SJSA1 (cell line): ENCODE measurements at places on chromosomes 2 and 18.

- DNase-seq = no peak
Measured at GRCh38 chr2:241214766-241215165, 26.3 kb downstream of the ANO7 start.

DNA sequence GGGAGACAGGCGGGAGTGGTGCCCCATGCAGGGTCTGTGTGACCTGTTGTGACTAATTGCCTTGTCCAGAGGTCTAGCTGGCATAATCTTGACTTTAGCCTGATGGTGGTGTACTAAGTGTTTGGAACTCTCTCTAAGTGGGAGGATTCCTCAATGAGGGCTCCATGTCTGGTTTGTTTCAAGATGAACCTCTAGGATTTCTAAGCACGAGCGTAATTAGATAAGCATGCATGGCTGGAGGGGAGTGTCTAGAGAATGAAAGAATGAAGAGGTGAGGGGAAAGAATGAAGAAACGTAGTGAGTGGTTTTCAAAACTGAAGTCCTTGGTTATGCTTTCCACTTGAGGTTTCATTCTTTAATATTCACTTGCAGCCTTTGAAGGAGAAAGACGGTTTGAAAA is 833.2 kb upstream of the GYPC start:
- no peak for DNase-seq

- no peak for DNase-seq
Measured at GRCh38 chr2:105861200-105861599, 116.5 kb downstream of the NCK2 start.

- DNase-seq = no peak
Measured at GRCh38 chr2:25419678-25420242, 78.0 kb upstream of the DNMT3A start.

DNA sequence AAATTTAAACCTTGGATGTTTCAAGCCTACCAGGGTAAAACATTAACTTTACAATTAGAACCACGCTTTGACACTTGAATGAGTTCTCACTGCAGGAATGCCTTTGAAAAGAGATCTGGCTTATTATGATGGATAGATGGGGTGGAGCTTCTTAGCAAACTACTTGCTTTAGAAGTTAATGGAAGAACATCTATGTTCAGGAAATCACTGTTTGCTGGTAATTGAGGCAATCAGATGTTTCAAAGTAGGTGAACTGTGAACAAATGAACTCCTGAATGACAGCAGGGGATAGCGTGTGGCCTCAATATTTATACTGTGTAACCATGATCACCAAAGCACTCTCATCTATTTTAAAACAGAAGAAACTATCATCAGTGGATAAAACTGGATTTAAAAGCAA is 383.6 kb downstream of the PIK3C3 start:
- DNase-seq = no peak

DNA sequence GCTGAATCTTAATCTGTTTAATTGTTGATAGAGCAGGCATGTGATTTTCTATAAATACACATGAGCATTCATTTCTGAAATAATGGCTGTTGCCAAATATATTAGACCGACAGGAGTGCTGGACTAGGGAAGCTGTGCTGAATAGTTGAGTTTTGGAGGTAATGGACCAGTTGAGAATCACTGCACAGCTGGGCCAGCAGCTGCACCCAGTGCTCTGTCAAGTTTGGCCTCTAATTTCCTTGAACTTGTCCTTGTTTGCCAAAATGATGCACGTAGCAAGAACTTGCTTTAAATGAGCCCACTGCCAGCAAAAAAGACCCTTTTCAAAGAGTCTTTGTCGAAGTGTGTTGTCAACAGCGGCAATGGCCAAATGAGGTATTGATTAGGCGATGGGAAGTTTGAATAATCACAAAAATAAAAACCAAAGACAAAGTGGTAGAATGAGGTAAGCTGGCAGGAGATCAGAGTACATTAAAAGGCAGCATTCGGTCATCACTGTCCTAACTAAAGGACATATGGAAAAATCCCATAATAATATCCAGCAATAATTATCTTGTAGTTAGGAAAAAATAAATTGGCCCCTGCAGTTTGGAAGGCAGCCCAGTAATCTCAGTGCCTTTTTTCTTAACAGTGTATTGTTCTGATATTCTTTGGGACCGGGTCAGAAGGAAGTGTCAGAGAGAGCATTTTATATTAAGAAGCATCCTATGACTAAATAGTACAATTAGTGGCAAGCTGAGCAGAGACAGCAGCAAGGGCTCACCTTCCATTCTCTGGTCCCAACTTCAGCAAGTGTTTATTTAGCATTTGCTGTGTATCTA is 126.2 kb downstream of the RAPGEF4 start:
- no peak for DNase-seq

GRCh38 chr2:232393556-232393955 is 13.1 kb upstream of the ALPG start:
- DNase-seq = no peak

GRCh38 chr2:190528521-190529001 is 6.0 kb downstream of the NEMP2 start:
- DNase-seq = no peak

DNA sequence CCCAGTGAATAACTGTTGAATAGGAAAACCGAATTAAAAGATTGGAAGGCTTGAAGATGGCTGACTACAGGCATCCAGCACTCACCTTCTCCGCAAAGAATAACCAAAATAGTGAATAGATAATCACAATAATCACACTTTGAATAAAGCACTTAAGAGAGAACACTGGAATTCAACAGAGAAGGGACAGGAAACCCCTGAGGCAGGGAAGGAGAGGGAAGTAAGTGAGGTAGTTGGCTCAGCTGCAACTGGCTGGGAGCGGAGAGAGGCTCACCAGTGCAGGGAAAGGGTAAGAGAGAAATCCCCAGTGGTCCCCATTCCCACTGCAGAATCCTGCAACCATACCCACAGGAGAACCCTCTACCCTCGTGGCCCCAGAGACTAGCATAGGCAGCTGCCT is 246.6 kb upstream of the NCKAP5 start:
- DNase-seq = no peak

DNA sequence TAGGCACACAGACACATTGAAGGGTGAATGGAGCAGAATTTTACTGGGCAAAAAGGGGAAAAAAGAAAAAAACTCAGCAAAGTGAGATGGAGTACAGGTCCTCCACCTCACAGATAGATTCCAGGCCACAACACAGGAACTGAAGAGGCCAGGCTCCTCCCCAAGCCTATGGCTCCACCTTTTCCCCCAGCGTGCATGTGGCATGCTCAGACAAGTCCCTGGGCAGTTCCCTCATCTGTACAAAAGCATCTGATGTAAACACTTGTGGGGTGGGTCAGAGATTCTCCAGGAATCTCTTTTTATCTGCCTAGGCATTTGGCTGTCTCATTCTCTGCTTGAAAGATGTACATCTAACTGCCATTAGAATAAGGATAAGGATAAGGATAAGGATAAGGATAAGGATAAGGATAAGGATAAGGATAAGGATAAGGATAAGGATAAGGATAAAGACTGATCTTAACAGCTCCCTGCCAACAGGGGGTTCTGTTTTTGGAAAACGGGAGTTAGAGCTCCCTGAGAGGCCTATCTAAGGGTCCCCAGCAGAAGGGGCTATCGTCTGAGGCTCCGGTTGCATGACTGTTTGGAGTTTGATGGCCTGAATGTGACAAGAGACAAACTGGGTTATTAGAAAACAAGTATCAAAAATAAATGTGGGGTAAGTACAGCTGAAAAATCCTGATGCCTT is 17.2 kb upstream of the ASXL3 start:
- no peak for DNase-seq

GRCh38 chr2:85662899-85663593 is 5.0 kb downstream of the SFTPB start:
- DNase-seq = peak; percentile 33

DNA sequence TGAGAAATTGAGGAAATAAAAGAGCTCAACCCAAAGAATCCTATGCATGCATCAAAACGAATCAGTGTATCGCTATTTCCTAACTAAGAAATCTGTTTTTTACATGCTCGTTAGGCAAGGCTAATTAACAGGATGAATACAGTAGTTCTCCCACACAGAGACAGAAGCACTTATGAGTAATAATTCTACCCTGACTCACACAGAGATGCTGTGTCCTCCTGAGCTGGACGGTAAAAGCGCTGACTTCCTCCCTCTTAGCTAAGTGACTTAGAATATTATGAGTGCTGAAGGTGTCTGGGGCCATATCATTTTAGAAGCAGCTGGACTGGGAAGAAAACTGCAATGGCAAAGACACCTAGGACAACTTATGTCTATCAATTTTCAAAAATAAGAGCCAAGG is 18.5 kb downstream of the PLEKHM3 start:
- no peak for DNase-seq

- no peak for DNase-seq
Measured at GRCh38 chr2:232288489-232289030, 90.0 kb upstream of the ALPP start.

DNA sequence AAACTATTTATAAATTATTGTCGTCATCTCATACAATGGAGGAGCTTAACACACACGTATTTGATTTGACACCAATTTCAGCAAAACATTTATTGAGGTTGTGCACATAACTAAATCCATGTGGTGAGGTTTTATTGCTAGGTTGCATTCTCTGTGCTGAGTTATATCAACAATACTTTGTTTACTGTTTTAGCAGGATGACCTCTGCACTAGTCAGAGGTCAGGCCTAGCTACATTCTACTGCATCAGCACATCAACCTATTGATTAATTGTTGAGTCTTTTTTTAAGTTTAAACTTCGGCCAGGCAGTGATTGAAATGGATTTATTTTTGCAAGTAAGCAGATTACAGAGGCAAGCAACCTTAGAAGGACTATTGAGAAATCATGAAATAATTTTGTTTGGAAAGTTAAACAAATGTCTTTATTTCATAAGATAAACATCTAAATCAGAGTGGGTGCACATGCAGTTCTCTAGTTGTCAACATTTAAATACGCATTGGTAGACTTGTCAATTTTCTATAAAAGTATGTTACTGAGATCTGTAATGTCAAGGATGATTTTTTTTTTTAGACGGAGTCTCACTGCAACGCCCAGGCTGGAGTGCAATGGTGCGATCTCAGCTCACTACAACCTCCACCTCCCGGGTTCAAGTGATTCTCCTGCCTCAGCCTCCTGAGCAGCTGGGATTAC is 75.2 kb upstream of the CD28 start:
- no peak for DNase-seq

DNA sequence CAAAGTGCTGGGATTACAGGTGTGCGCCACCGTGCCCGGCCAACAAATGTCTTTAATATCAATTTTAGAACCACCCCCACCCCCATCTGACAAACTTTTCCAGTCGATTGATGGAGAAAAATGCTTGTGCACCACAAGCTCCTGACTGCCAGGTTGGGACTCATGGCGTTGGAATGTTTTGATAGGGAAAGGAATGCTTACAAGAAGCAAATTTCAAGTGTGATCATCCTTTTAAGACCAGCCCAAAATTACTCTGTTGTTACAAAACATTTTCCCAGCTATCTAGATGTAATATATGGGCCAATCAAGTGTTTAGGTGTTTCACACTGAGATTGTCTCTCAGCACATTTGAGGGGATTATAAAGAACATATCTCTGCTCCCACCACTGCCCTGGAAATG is 45.2 kb downstream of the UBXN4 start:
- peak; percentile 87 for DNase-seq

GRCh38 chr2:216351172-216351925 is 20.9 kb downstream of the MARCHF4 start:
- DNase-seq = peak; percentile 40

DNA sequence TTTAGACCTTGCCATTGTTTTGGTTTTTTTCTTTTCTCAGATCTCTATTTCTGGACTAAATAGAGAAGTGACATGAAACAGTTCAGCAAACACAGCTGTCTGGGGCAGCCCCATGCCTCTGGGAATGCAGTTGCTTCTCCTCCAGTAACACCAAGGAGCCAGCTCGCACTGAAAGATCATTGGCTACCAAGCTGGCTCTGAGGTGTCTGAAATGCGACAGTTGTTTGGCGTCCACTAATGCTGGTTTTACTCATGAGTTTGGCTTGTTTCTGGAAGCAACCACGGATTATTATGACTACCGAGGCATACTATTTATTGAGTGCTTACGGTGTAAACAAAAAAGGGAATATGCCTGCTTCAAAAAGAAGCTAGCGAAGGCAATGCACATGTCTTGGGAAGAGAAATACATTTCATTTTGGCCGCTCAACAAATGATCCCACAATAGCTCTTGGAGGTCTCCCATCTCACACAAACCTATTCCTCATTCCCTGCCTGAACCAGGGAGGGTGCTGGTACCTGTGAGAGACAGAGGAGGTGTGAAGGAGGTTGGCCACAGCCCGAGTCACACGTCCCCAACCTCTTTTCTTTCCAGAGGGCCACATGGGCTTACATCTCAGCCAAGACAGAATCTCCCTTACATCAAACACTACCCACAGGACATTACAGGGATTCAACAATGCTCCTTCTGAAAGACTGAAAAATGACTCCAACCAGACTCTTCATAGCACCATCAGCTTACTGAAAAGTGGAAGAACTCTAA is 37.5 kb upstream of the NEB start:
- DNase-seq = no peak
